Spleen (tissue), 13 donors: ENCODE measurements at places on chromosomes 3 and 15. TPM values are rescaled to one million over a fixed set of nuclear protein-coding genes. Genes with fewer than 3 reads are reported as not detected.
A peak's percentile ranks its signal among the peaks of the same experiment; 100 is the strongest.

DNA sequence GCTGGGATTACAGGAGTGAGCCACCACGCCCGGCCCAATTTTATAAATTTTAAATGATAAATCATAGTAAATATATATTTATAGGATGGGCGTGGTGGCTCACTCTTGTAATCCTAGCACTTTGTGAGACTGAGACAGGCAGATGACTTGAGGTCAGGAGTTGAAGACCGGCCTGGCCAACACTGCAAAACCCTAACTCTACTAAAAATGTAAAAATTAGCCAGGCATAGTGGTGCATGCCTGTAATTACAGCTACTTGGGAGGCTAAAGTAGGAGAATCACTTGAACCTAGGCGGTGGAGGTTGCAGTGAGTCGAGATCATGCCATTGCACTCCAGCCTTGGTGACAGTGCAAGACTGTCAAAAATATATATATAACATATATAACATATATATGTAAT lies 26.4 kb downstream of the MFN1 start:
- H3K27ac ChIP-seq = no peak overlapping the region
- H3K4me3 ChIP-seq = no peak overlapping the region
- no peaks in the 10 kb centered on the region for H3K27me3 ChIP-seq

GRCh38 chr3:179806177-179806576 lies 153.3 kb downstream of the USP13 start:
- no peak overlapping the region for H3K27ac ChIP-seq
- no peaks in the 10 kb centered on the region for H3K4me1 ChIP-seq
- H3K4me3 ChIP-seq = no peak overlapping the region
- no peak for DNase-seq

- DNase-seq = peak; percentile 77
- no peaks in the 10 kb centered on the region for H3K4me1 ChIP-seq
- H3K36me3 ChIP-seq = peaks cover 17% of the 10 kb centered on the region
- H3K27ac ChIP-seq = no peak overlapping the region
- no peak overlapping the region for H3K4me3 ChIP-seq
These were observed 33.5 kb downstream of the UPK1B start for GRCh38 chr3:119206611-119207511.

DNA sequence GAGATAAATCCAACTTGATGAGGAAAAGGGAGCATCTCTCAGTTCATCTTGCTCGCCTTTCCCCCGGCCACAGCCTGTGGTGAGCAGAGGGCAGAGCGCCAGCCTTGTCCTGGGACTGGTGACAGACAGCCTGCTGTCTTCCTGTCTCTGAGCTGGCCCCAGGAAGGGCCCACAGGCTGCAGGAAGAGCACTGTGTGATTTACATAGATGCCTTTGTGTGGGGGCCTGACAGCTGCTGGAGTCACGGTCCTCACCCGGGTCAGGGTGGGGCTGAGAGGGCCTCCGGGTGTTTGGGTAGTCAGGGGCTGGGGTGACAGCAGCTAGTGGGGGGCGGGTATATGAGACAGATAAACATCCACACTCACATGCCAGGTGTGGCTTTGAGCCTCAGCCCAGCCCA lies 29.3 kb downstream of the PLA2G4D start:
- no peak for DNase-seq
- no peak overlapping the region for H3K27ac ChIP-seq
- H3K36me3 ChIP-seq = no peaks in the 10 kb centered on the region
- no peak overlapping the region for H3K4me3 ChIP-seq
- H3K27me3 ChIP-seq = no peaks in the 10 kb centered on the region
- H3K4me1 ChIP-seq = peaks cover 3% of the 10 kb centered on the region

DNA sequence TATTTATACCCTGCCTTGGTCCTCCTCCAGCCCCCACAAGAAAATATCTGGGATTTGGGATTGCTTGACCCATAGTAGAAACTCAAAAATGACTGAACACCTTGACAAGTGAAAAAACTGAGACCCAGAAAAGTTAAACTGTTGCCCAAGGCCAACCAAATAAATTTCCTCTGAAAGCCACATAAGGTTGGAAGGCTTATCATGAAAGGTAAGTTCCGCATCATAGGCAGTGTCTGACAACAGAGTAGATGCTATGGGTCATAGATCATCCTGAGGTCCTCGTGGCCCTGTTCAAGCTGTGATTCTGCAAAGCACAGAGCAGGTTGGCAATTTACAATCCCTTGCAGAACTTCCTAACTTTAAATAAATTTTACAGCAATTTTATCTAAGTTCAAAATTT lies 140.8 kb upstream of the TSC22D2 start:
- no peak for DNase-seq
- H3K4me3 ChIP-seq = no peak overlapping the region
- no peaks in the 10 kb centered on the region for H3K27me3 ChIP-seq
- H3K36me3 ChIP-seq = no peaks in the 10 kb centered on the region
- no peak overlapping the region for H3K27ac ChIP-seq

- no peak for DNase-seq
- H3K27me3 ChIP-seq = no peaks in the 10 kb centered on the region
- no peak overlapping the region for H3K4me3 ChIP-seq
- H3K36me3 ChIP-seq = no peaks in the 10 kb centered on the region
These were observed 169.2 kb upstream of the TGFBR2 start for GRCh38 chr3:30437171-30437601.

GRCh38 chr3:3353153-3353552 lies 173.7 kb upstream of the CRBN start:
- no peaks in the 10 kb centered on the region for H3K4me1 ChIP-seq
- H3K4me3 ChIP-seq = no peak overlapping the region
- no peak overlapping the region for H3K27ac ChIP-seq
- DNase-seq = no peak

GRCh38 chr3:146148468-146148931 lies 12.5 kb downstream of the PLOD2 start:
- H3K4me3 ChIP-seq = no peak overlapping the region
- no peaks in the 10 kb centered on the region for H3K36me3 ChIP-seq
- no peak overlapping the region for H3K27ac ChIP-seq
- no peaks in the 10 kb centered on the region for H3K27me3 ChIP-seq

GRCh38 chr3:126835472-126836219 lies 131.6 kb downstream of the CHCHD6 start:
- H3K4me1 ChIP-seq = no peaks in the 10 kb centered on the region
- no peaks in the 10 kb centered on the region for H3K36me3 ChIP-seq
- no peak for DNase-seq

GRCh38 chr3:37652851-37653250 lies 208.8 kb upstream of the CTDSPL start:
- H3K27ac ChIP-seq = no peak overlapping the region
- DNase-seq = peak; percentile 52
- no peaks in the 10 kb centered on the region for H3K4me1 ChIP-seq
- no peaks in the 10 kb centered on the region for H3K36me3 ChIP-seq
- H3K27me3 ChIP-seq = no peaks in the 10 kb centered on the region

GRCh38 chr3:183488343-183488742 lies 59.9 kb upstream of the MCF2L2 start:
- DNase-seq = no peak
- H3K27me3 ChIP-seq = no peaks in the 10 kb centered on the region
- no peak overlapping the region for H3K27ac ChIP-seq
- H3K4me1 ChIP-seq = no peaks in the 10 kb centered on the region
- no peak overlapping the region for H3K4me3 ChIP-seq

RASL12 gene
- 9.9 TPM for total RNA-seq

GRCh38 chr15:98669638-98670037 lies 21.3 kb downstream of the IGF1R start:
- H3K27me3 ChIP-seq = no peaks in the 10 kb centered on the region
- H3K36me3 ChIP-seq = no peaks in the 10 kb centered on the region
- H3K4me3 ChIP-seq = no peak overlapping the region
- no peak for DNase-seq

DNA sequence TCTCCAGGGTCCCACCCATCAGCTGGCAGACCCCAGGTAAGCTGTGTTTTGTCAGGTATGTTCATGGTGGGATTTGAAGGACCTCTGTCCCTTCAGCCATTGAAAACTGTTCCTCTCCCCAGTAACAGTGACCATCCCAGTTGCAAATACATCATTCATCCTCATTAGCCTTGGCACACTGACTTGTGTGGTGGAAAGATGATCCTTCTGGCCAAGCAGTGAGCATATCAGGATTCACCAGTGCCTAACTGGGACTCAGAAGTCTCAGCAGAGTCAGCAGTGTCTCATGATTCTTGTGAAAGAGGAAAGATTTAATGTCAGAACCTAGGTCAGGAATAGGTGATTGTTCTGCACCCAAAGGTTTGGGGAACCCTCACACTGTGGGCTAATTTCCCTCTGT lies 90.2 kb downstream of the DNAJB8 start:
- H3K36me3 ChIP-seq = peaks cover 24% of the 10 kb centered on the region
- no peaks in the 10 kb centered on the region for H3K4me1 ChIP-seq
- H3K27ac ChIP-seq = no peak overlapping the region
- no peak overlapping the region for H3K4me3 ChIP-seq

GRCh38 chr3:135895106-135895733 lies 70.3 kb upstream of the PPP2R3A start:
- H3K27ac ChIP-seq = no peak overlapping the region
- H3K36me3 ChIP-seq = no peaks in the 10 kb centered on the region
- no peak overlapping the region for H3K4me3 ChIP-seq
- no peaks in the 10 kb centered on the region for H3K27me3 ChIP-seq
- peak; percentile 77 for DNase-seq

DLEC1 gene
- 1.5 TPM for total RNA-seq

DNA sequence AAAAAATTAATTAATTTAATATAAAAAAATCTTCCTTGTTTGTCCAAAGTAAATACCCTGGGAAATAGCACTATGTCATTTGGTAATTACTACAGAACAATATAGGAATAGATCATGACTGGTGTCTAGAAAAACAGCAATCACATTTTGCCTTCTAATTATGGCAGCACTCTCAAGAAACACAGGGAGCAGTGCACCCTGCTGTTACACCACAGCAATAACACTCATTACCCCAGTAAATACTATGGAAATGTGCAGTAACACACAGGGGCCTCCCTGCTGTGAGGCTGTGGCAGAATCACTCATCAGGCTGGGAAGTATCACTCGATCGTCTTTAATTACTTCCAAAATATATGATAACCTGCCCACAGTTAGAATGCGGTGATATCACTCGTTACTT lies 646.0 kb downstream of the TUSC7 start:
- DNase-seq = no peak
- H3K4me1 ChIP-seq = no peaks in the 10 kb centered on the region
- H3K4me3 ChIP-seq = no peak overlapping the region
- H3K36me3 ChIP-seq = no peaks in the 10 kb centered on the region
